NCI-H1930 (cell line): ENCODE measurements at places on chromosomes 12 and 14.

DNA sequence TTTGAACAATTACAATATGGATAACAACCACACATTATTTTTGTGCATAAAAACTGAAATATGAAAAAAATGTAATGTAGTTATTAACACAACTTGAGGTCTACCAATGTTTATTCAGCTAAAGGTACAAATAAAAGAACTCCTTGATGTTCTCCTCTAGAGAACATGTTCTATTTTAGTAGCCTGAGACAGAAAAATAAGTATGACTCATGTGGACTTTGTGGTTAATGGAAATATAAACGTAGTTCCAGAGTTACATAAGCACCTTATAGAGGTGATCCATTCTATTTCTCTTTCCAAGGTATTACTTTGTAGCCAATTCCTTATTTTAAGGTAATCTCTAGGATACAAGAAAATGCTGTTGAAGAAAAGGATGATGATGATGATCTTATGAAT lies 25.7 kb downstream of the ALKBH1 start:
- DNase-seq = no peak

- DNase-seq = no peak
Observed at GRCh38 chr14:77467801-77468200, 9.9 kb downstream of the AHSA1 start.

DNA sequence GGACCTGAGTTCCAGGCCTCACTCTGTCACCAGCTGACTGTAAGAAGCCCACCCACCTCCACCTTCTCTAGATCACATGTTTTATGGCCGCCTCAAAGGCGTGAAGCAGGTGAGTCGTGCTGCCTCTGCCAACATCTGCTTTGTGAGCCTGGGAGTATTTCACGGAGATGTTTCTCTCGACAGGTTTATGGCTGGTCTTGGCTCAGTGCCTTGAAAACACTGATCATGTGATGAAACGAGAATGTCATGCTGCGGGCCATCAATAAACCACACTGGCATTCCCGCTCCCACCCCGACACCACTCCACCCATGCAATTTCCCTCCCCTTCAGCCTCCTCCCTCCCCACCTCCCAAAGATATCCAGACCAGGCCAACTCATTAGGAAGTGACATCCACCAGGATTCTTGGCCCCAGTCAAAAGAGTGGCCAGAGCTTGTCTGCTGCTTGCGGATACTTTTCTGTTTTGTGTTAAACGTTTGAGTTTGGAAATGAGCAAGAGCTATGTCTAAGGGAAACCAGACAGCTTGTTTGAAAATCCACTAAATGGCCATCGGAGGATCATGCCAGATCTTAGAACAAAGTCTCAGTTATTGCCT lies 53.8 kb upstream of the NTF3 start:
- DNase-seq = no peak

DNA sequence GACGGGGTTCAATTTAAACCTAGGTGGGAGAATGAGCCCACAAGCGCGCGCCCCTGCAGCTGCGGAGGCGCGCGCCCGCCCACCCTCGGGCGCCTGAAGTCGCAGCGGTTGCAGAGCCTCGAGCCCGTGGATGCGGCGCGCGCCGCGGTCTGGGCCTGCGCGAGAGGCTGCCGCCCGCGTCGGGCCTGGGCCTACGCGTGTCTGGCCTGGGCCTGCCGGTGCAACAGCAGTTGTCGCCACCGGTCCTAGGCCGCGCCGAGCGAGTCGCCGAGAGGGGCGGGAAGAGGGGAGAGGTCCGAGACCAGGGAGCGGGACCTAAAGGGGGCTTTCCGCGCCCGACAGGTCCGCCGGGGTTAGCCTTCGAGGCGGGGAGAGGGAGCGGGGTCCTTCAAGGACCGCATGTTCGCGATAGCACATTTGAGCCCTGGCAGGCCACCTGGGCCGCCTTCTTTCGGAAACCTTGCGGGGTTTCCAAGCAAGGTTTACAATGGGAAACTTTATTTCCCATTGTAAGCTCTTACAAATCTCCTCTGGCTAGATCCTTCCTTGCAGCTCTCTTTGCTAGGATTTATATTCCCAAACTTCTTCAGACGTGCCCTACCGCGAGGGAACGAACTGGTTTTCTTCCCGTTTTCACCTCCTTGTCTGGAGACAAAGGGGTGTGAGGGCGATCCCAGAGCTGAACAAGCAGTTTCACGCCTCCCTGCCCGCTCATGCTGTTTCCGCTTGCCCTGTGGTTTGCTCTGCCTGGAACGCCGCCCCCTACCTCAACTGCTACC lies 6.8 kb downstream of the SIX6 start:
- no peak for DNase-seq

- peak; percentile 54 for DNase-seq
Observed at GRCh38 chr12:30694412-30695198, 1.1 kb downstream of the IPO8 start.

- DNase-seq = no peak
Observed at GRCh38 chr12:122457627-122458026, 35.2 kb upstream of the CLIP1 start.

DNA sequence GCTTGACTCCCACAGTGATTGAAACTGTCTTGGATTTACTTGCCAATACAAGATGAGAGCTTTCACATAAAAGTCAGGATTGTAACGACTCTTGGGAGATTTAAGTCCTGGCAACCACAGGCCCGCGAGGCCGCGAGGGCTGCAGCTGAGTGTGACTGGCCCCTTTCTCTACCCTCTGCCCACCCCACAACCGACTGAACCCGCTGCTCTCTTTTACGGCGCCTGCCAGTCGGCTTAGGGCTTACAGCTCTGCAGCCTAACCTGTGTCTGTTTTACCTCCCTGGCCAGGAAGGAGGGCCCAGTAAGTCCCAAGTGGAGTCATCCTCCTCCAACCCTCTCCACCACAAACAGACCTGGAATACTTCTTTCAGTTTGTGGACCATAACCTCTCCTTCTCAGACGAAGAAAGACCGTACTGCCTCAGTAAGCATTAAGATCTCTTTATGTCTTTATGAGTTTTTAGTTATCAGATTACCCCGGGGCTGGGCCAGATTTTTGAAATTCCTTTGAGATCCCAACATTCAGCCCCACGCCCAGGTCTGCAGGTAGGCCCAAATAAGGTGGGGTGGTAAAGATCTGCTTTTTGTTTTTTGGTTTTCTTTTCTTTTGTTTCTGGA lies 12.6 kb upstream of the TIGAR start:
- DNase-seq = no peak

GRCh38 chr14:88986146-88986841 lies 161.8 kb downstream of the TTC8 start:
- no peak for DNase-seq

GRCh38 chr12:6338955-6339354 lies 2.9 kb downstream of the TNFRSF1A start:
- DNase-seq = no peak

DNA sequence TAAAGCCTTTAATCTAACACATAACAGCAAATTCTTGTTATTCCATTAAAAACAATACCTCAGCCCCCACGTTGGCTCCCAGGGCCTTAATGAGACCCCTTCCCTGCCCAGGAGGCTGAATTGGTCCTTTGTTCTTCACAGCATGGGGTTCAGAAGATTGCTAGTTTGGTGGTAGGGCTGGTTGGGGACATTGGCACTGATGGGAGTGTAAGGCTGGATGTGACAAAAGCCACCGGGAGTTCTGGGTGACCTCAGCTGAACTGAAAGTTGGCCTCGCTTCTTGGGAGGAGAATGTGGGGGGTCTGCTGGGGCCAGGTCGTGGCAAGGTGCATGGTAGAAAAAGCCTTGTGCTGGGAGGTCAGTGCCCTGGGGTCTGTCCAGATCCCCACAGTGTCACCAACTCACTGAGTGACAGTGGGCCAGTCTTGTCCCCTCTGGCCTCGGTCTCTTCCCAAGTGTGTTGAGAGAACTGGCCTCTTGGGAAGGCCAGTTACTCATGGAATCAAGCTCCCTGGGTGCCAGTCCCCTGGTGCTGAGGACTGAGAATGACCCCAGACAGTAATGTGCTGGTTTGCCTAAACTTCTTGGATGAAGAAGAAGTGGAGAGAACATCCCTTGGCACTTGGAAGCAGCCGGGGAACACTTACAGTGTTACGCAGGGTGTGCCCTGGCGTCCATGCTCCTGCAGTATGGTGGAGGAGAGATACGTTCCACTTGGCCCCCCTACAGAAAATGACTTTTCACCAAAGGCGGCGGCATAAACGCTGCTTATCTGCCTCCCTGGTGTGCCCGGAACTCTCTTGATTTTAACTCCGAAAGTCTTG lies 283.7 kb upstream of the RTL1 start:
- DNase-seq = no peak

- no peak for DNase-seq
Observed at GRCh38 chr14:100522616-100523099, 64.6 kb downstream of the BEGAIN start.

GRCh38 chr12:3752096-3752709 lies 706 bp downstream of the CRACR2A start:
- DNase-seq = no peak

- DNase-seq = no peak
Observed at GRCh38 chr12:76765598-76765997, 1.7 kb downstream of the ZDHHC17 start.

DNA sequence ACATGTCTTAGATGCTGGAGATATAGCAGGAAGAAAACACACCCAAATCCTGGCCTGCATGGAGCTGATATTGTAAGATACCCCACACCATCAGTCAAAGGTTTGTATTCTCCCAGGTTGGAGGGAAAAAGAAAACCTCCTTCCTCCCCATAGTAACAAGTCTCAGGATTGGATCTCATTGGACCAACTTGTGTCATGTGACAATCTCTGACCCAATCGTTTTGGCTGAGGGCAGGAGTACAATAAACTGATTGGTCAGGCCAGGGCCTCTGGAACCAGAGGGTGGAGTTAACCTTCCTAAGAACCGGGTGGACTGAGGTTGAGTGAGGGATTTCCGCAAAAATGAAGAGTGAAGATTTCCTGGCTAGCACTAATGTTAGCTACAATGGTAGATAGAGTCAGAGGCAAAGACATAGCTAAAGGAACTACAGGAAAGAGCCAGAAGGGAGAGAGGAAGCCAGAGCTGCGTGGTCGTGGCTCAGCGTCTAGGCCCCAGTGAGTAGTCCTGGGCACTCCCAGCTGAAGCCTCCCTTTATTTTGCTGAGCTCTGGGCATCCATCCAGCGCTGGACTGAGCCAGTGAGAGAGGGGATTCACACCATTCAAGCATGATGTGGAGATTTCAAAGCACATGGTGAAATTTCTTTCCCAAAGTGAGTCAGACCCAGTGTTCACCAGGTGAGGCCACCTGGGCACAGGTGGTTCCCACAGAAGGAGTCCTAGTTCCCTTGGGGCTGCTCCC lies 219.9 kb downstream of the AACS start:
- DNase-seq = no peak

DNA sequence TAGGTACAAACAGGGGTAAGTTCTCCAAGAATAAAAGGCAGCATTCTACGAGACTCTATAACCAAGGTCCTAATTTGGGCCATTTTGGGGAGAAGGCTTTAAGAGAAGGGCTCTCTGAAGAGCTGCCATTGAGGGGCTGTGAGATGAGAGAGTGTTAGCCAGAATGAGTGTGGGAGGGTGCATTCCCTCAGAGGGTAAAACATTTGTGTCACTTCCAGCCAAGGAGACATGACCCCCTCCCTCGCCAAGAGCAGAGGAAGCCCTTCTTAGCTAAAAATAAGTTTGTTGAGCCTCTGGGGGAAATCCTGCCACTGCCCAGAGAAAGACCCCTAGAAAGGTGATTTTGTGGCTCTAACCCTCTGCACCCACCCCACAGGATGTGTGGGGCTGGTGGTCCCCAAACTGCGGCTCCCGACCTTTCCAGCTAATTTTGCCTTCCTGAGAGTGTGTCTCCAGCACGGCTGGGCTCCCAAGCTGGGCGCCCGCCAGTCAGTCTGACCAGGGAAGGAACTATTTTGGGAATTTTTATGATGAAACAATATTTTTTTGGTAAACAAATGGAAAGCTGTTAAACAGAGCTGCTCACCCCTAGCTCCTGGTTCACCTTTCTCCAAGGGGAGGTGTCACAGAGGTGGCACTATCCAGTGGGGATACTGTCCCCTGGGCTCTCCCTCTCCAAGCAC lies 65.9 kb upstream of the JDP2 start:
- DNase-seq = no peak

DNA sequence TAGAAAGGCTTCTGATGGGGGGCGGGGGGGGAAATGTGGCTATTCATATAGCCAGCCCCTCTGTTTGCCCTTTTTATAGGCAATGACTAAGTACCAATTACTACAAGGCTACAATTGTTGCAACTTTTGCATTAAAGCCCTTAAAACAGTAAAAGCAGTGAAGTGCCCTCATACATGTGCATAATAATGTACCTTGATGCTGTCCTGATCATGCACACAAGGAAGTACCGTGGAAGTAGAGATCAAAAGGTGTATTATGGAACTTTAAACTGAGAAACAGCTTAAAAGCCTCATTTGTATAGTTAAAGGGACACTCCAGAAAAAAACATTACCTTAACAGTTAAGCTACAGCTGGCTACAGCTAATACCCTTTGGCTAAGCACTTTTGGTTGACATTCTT lies 111.8 kb downstream of the PLEKHG7 start:
- no peak for DNase-seq

DNA sequence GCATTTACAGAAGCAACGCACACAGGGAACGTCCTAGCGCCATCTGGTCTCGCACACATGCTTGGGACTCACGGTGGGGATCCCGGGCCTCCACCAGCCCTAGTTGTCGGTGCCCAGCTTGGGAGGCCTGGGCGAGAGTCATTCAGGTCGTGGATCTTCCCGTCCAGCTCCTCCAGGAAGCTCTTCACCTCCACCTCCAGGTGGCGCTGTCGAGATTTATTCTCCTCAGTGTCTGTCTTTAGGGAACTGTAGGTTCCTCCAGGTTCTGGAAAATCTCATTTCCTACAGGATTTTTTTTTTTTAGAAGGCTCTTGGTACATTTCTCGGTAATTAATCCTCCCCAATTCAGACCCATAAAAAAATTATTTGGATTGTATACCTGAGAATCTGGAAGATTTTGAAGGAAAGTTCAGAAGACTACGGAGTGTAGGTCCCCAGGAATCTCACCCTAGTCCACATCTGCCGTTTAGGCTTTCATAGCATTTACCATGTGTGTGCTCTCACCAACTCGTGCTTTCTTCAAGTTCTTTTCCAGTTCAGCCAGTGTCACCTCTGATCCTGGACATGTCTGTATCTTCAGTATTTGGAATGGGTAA lies 910.0 kb downstream of the TMEM121 start:
- DNase-seq = peak; percentile 28

DNA sequence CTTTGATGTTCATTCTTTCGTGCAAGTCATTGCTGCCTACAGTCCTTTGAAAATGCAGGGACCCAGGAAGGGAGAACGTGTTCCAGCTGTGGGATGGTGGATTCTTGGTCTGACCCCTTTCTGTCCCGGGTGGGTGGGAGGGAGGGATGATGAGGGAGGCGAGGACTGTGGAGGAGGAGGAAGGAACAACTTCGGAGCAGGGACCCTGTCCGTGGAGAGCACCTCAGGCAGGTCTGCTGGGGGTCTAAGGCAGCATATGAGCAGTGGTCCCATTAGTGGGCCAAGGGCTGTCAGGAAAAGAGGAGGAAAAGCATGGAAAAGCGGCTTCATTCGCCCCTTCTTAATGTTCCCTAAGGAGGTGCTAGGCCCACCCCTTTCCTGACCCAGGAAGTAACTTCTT lies 36.0 kb downstream of the CACNA2D4 start:
- DNase-seq = no peak
